ENCODE measurements at places on chromosomes 16 and 17.

DNA sequence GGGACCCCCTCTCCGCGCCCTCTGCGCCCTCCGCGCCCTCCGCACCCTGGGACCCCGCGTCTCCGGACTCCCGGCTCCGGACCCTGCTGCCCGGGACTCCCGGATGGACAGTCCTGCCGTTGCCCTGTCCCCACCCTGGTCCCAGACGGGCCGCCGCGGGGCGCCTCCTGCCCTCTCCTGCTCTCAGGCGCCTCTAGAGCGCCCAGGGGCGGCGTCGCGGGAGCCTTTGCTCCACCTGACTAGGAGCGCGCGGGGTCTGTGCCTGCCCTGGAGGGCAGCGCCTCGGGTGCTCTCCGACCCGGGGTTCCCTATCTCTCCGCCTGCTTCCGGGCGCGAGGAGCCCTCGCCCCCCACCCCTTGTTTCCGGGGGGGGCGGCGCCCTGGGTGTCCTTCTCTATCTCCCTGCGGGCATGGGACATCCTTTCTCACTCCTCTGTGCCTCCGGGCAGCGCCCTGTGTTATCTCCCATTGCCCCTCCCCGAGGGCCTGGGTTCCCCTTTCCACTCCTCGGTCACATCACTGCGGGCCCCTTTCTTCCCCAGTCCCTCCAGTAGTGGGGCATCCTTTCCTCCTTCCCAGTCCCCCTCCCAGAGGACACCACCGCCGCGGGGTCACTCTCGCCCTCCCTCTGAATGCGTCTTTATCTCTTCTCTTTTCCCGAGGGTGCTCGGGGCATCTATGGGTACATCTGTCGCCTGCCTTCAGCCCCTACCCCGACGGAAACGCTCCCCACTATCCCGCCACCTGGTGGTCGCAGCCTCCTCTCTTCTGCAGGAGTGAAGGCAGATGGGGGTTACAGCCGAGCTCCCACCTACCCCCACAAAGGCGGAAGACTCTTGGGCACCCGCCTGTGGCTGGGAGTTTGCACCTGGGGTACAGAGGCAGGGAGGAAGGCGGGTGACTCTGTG is 875 bp downstream of the PRKCB start:
- no peak for DNase-seq

GRCh38 chr16:47777220-47777619 is 316.1 kb downstream of the PHKB start:
- no peak for DNase-seq

DNA sequence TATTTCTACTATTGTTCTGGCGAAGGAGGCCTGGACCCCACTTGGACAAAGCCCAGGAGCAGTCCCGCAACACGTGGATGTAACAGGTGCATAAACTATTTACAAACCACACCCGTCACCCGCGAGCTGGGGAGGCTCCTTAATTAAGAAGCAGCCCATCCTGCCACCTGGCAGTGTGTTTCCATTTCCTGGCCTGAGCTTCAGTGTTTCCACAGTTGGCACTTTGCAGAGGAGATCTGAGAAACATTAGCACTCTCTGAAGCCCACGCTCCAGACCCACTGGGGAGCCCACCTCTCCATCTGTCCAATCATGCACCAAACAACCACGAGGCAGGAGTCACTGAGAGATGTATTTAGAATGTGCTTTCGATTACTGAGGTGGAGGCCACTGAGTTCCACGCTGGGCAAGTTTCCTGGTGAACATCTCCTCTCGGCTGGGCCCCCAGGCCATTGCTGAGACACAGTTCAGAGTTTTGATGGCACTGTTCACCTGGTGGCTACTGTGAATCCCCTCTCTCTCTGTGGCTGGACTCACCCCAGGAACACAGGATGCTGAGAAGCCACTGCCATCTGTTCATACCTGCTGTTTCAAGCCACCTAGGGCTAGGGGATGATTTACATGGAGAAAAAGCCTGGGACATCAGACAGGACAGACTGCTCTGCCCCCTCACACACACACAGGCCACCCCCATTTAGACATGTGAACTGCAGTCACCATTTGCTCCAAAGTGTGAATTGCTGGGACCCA is 129.1 kb downstream of the AIPL1 start:
- DNase-seq: no peak

DNA sequence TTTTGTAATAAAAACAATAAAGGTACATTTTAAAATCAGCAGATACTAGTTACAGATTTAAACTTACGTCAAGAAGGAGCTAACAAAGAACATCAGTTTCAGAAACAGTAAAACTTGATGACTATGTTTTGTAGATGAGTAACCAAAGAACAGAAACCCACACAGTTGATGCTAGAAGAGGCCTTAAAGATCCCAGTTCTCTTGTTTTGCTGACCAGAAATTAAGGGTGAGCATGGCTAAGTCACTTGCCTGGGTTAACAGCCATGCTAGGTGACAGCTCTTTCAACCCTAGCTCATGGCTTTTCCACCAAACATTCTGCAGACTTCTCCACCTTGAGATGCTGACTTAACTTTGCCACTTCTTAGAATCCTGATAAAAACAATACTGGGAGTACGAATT is 26.4 kb downstream of the STX8 start:
- no peak for DNase-seq

- DNase-seq: no peak
Measured at GRCh38 chr17:34351096-34351495, 5.2 kb upstream of the CCL13 start.

- no peak for DNase-seq
Measured at GRCh38 chr16:81524382-81524781, 79.8 kb downstream of the CMIP start.

DNA sequence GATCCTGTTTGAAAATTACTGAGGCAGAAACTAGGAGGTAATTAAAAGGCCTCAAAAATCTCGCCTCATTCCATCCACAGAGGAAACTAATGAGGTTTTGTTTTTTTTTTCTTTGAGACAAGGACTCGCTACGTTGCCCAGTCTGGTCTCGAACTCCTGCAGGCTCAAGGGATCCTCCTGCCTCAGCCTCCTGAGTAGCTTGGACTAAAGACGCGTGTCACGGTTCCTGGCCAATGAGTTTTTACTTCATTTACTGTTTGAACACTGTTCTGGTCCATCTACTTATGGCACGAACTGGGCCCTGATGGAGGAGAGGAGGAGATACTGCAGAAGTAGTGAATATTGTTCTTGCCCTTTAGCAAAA is 600 bp upstream of the BLTP2 start:
- no peak for DNase-seq

- no peak for DNase-seq
Measured at GRCh38 chr17:740240-741017, 8.0 kb downstream of the TLCD3A start.

- no peak for DNase-seq
Measured at GRCh38 chr17:39400547-39401411, 647 bp downstream of the FBXL20 start.

DNA sequence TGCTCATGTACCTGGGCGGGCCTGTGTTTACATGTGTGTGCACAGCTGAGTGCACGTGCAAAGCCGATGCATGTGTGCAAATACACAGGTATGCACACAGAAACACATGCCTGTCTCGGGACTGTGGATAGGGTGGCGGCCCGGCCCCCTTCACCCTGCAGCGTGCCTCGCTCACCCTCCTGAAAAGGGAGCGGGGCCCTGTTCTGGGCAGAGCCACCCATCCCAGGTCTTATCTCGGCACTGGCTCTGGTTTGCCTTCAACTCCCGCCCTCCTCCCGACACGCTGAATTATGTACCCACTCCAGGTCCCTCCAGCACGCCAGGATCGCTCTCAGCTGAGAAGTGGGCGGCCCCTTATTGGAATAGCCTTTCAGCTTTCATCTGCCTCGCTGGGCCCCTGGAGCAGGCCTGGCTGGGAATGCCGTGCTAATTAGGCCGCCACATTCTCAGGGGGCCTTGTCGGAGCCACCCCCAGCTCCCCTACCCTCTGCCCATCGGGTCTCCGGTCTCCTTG is 77.8 kb downstream of the RTN4RL1 start:
- no peak for DNase-seq

GRCh38 chr16:22030087-22030812 is 22.3 kb downstream of the MOSMO start:
- no peak for DNase-seq

- no peak for DNase-seq
Measured at GRCh38 chr17:67441052-67441895, 64.2 kb downstream of the PITPNC1 start.

DNA sequence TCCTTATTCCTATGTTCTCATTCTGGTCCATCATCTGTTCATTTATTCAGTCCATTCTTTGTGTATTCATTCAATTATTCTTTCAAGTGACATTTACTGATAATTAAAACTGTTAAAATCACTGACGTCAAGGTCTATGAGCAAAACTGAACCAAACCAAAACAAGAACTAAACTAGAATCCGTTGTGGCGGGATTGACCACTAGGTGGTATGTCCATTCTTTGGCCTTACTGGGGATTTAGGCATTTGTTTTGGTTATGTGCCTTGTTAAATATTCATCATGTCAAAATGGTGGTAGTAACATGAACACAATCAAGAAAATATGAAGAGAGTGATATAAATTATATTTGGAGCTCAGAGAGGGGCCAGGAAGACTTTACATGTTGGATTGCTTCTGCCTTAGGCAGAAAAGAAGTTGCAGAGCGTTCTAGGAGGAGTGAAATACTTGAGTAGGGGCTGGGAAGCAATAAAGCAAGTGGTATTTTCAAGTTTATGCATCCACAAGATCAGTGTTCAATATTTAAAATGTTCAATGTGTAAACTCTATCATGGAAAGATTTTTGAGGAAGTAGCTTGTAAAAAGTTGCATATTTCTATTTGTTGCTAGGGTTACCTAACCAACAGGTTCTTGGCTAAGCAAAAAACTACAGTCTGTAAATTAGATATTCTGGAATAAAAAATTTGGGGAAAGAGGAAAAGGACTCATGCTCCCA is 129.0 kb downstream of the CDH13 start:
- DNase-seq: no peak

GRCh38 chr17:75067856-75068255 is 19.9 kb upstream of the SLC16A5 start:
- no peak for DNase-seq

GRCh38 chr16:49622084-49622390 is 233.9 kb downstream of the ZNF423 start:
- no peak for DNase-seq

DNA sequence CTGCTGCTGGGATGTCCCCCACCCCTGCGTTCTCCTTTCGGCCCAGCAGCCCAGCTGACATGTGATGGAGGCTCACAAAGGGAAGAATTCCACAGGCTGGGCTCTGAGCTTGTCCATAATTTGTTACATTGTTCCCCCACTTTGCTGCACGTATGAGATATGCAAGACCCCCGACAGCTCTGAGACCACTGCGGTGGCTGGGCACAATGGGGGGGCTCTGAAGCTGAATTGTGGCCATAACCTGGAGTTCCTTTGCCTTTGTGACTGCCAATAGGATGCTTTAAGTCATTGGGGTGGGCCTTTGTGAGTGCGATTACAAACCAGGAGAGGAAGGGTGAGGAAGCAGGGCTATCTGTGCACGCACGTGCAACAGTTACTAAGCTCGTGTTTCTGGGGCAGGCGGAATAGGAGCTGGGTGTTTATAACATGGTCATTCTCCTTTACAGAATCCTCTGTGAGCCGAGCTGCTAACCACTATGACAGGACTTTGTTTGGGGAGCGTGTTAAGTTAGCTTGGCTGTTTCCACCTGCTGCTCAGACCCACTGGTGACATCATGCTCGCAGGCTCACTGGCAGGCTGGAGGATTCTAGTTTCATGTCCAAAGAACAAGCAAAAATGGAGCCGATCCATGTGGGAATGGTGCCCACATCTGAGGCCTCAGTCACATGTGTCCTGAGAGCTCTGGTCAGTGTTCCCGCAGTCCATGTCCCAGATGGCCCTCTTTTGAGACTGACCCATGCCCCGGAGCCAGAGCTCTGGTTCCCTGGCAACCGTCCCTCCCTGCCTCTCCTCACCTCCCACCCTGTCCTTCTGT is 208.3 kb upstream of the SALL1 start:
- no peak for DNase-seq

DNA sequence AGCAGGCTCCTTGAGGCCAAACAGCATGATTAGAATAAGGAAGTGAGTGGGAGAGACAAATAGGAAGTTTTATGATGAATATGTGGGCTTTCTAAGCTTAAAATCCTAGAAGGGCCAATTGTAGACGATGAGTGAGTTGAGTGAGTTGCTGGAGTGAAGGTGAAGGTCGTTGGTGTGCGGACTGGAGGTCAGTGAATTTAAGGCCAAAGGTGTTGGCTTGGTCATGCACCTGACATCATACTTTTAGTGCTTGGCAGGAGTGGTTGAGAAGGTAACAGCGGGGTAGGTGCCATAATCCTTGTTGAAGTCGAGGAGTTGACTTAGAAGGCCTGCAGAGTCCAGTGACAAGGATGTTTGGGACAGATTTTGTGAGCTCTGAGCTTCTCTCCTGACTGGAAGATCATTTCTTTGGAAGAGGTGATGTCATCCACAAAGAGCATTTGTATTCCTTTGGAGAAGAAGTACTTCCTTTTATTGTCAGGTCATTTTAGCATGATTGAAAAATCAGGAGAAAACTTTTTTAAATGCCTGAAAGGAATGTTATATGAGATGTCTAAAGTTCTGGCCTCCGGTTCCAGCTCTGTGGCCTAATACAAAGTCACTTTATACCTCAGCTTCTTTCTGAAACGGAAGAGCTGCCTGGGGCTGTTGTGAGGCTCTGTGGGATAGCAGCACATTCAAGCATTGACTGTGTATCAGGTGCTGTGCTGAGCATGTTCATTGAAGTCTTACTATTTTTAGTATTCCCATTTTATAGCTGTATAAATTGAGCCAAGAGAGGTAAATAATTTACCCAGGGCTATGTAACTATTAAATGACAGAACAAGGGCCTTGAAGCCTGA is 53.6 kb upstream of the TBX2 start:
- DNase-seq: no peak

- no peak for DNase-seq
Measured at GRCh38 chr17:1229349-1229899, 40.8 kb upstream of the BHLHA9 start.

DNA sequence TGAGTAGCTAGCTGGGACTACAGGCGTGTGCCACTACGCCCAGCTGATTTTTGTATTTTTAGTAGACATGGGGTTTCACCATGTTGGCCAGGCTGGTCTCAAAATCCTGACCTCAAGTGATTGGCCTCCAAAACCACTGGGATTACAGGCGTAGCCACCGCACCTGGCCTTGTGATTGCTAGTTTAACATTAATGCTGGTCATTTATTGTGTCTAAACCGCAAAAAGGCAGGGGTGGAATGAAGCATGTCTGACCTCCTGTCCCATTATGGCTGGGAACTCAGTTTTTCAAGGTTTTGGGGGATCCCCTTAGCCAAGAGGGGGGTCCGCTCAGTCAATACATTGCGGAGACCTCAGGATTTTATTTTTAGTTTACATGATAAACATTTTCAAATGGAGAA is 10.7 kb upstream of the CNGB1 start:
- DNase-seq: no peak

DNA sequence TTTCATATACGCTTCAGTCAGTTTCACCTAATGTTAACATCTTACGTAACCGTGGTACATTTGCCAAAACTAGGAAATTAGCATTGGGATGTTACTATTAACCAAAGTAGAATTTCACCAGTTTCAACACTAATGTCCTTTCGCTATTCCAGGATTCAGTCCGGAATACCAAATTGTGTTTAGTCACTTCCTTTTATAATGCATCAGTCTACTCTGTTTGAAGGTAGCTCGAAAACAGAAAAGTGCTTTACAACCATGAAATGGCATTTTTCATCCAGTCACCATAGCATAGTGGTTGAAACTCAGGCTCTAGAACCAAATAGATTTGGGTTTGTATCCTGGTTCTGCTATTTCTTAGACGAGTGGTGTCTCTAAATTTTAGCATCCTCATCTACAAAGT is 29.4 kb downstream of the AP2B1 start:
- DNase-seq: no peak

All from cortex of kidney (tissue), 1 donor.